ENCODE measurements at places on chromosomes 5 and 9.

- no peak for DNase-seq
These were observed 103.2 kb downstream of the SNCAIP start for GRCh38 chr5:122415030-122415800.

GRCh38 chr5:119220576-119221197 is 135.1 kb upstream of the TNFAIP8 start:
- no peak for DNase-seq

- DNase-seq = no peak
These were observed 330.7 kb upstream of the DAB2 start for GRCh38 chr5:39755452-39755851.

GRCh38 chr5:11222169-11222568 is 461.1 kb upstream of the DAP start:
- no peak for DNase-seq

- no peak for DNase-seq
These were observed 8.9 kb downstream of the RECK start for GRCh38 chr9:36045610-36046009.

DNA sequence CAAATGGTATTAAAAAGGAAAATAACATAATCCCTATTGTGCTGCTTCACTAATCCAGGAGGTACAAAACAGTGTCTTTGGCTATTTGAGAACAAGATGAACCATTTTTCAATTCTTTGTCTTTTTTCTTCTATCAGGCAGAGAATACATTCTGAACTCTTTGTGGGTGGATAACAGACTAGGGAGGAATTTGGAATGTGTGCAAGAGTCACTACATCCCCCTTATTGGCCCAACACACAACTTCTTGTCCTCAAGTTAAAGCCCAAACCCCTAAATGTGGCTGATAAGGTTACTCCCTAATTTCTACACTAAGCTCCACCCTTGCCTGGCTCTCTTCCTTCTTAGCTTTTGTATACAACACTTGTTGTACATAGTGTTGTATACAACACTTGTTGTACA is 342.7 kb upstream of the RFX3 start:
- no peak for DNase-seq

DNA sequence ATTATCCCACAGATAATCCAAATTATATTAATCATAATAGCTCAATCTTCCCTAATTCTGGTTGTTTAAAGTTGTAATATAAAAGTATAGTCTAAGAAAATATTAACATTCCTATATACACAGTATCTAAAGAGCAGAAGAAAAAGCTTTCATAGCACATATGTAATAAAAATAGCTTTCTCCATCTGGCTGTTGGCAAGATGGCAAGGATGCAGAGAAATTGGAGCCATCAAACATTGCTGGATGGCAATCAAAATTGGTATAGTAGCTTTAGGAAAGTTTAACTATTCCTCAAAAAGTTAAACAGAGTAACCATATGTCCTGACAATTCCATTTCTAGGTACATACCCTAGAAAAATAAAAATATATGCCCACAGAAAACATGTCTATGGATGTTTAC is 66.8 kb downstream of the TBCA start:
- no peak for DNase-seq

DNA sequence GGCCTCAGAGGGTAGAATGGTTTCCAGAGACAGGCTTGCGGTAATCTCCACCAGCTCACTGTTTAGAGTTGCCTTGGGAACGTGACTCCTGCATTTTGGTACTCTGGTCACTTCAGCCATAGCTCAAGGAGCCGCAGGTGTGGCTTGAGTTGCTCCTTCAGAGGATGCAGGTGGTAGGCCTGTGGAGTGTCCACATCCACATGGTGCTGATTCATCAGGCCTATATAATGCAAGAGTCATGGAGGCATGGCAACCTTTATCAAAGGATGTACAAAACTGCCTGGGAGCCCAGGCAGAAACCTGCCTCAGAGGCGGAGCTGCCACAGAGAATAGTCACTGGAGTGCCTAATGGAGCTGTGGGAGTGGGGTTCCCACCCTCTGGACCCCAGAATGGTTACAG is 114.2 kb downstream of the ANXA1 start:
- DNase-seq = no peak

DNA sequence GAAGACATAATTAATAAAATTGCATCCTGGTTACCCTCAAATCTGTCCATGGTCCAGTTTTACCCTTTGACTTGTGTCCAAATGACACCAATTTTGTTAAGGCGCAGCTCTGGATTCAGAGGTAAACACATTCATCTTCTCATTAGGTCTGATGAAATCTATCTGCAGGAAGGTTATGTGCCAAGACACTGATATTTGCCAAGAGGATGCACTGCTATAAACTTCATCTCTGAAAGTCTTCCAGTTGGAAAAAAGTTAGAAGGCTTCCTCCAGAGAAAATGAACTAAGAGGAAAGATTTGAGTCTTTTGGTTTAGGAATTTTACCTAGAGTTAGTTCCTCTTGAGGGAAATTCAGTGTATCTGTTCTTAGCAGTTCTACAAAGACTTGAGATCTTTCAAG is 717.8 kb downstream of the DTWD2 start:
- DNase-seq = no peak

- DNase-seq = no peak
These were observed 64.7 kb downstream of the MRPL36 start for GRCh38 chr5:1734908-1735289.

DNA sequence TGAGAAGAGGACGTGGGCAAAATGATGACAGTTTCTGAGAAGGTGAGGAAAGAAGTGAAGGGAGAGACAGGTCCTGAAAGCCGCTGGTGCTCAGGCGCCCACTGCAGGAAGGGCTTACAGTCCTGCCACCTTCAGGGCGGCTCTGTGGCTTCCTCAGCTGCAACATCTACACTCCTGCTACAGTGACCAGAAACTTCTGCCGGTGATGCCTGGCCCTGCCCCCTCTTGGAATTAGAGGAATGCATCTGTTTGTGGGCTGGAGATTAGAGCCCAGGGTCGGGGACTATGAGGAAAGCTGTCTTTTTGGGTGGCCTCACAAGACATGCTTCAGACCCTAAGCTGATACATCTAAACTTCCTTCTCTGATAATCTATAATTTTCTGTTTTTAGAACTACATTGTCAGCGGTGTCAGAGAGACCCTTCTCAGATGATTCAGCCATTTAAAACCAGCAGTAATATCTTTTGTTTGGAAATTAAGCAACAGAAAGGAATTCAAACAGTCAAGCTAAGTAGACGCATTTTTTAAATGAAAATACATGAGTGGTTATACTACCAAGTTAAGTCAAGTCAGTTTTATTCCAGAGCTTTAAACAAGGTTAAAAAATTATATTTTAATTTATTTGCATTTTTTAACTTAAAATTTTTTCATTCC is 30.4 kb downstream of the PRDM6 start:
- DNase-seq = no peak

- no peak for DNase-seq
These were observed 32.0 kb downstream of the SAR1B start for GRCh38 chr5:134600600-134600999.

DNA sequence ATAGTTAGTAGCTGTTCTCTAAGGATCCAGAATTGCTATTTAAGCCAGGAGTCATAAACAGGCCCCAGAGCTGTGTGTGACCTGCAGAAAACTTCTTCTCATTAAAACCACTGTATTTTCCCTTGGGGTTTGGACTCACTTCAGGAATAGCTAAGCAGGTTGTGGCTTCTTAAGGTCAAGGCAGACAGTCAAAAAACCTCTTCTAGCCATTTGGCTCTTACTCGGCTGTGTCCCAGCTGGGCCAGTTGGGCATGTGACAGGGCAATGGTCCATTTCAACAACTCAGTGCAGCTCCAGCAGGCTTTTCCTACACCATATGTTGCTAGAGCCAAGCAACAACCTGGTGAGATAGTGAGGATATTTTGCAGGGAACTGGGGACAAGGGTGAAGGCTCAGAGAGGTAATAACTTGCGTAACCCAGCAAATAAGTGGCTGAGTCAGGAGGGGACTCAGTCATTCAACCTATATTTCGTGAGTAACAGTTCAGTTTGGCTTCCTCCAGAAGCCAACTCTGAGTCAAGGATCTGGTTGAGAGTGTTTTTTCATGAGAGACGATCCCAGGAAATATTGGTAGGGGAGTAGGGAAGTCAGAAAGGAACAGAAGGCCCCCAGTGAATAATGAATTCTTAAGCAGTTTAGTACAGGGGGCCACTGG is 115.4 kb upstream of the PPP2R2B start:
- DNase-seq = no peak

DNA sequence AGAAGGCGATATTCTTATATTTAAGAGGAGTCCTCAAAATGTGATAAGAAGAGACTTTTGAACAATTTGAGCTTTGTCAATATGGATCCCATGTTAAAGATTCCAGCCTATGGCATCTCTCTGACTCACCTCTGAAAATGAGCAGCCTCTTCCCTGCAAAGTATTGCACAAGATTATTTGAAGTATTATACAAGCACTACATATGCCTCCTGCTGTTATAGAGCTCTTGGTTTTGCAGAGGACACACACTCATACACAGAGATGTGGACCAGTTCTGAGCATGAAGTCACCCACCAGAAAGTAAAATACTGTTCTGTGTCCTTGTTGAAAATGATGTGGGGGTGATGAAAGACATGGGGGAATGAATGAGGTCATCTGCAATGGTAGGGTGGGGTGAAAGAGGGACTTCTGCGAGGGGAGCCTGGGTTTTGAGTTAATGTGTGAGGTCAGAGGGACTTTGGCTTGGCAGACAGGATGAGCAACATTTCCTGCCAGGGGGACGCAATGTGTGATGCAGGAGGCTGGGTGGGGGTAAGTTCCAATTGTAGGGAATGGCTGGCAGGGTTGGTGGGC is 25.8 kb downstream of the FBXL7 start:
- DNase-seq = no peak

GRCh38 chr9:112654282-112654681 is 63.6 kb downstream of the INIP start:
- DNase-seq = no peak

GRCh38 chr9:90340421-90340820 is 302.2 kb downstream of the DIRAS2 start:
- no peak for DNase-seq

DNA sequence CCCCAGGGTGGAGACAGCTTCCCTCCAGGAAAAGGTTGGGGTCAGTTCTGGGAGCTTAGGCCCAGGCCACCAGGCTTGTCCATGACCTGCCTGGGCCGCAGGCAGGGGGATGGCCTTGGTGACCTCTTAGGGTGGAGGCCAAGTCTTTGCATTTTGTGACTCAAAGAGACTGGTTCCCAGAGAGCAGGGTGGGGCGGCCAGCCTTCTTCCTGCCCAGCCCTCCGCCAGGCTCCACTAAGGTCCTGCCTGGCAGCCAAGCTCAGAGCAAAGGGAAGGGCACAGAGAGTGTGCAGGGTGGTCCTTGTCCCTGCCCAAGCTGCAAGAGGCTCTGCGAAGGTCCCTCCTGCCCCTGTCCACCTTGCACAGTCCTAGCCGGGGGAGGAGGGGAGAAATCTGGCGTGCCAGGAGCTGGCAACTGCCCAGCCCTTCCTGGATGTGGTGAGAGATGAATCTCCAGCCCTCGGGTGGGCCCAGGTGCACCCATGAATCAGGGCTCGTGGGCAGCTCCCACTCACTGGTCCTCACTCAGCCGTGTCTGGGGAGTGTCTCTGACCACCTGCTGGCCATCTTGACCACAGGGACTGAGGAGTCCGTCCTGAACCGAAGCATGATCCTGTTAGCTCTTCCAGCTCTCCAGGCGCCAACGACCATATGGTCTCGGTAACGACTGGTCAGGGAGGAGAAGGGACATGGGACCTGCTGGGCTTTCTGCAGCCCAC is 2.3 kb upstream of the PTGDS start:
- DNase-seq = no peak

GRCh38 chr5:39495227-39495626 is 70.4 kb upstream of the DAB2 start:
- no peak for DNase-seq

GRCh38 chr9:65459756-65460320 is 174.8 kb upstream of the FOXD4L5 start:
- no peak for DNase-seq

DNA sequence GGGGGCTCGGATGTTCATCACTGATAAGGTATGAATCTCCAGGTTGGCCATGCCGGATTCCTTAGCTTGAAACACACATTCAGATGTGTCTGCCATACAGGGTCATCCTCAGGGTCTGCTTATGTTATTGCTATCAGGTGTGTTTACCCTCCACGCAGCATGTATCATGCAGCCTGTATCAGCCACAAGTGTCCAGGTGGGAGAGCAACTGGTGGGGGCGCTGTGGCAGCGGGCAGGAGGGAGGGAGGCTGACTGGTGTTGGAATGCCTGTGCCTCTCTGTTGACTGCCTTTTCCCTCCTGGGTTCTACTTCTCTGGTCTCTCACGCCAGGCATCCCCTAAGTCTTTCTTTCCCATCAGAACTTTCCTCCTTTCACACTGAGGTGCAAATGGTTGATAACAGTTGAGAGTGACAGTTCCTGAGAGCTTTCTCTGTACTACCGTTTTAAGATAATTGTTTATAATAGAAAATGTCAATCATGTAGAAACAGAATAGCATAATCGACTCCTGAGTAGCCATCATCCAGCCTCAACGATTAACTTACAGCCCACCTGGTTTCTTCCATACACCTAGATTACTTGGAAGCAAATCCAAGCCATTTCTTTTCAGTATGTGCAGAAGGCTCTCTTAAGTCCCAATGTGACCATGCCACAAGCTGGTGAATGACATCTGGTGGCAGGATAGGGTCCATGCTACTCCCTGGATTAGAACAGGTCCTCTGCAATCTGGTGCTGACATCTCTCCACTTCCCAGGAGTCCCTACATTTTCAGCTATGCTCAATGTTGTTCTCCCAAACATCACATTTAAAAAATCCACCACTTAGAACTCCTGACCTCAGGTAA is 86.6 kb downstream of the ACER2 start:
- no peak for DNase-seq

- no peak for DNase-seq
These were observed 86.1 kb downstream of the SH3TC2 start for GRCh38 chr5:148976569-148977381.

DNA sequence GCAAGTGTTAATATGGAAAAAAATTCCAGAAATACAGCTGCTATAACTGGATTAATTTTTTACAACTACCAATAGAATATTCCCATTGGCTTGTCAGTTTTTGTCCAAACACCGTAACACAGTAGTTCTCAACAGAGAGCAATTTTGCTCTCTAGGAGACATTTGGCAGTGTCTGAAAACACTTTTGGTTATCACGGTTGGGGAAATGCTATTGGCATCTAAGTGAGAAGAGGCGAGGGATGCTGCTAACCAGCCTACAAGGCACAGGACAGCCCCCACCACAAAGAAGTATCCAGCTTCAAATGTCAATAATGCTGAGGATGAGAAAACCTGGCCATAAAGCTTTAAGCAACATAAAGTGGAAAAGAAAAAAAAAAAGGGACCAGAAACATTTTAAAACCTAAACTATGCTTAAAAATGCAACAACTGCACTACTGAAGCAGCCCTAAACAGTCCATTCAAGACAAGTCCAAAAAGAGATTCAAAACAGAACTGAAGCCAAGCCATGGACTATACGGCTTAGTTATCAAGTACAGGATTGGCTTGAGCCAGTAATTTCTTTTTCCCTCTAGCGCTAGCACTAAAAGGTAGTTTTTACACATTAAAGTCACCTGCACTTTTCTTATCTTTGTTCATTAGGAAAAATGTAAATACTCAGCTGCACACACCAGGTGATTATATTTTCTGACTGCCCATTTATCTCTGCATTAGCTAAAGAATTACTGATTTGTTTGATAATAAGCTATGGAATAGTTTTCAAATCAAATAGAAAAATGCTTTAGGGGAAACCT is 83.9 kb downstream of the NR3C1 start:
- no peak for DNase-seq
